Muscle of leg (tissue), 16 donors: ENCODE measurements at places on chromosomes 4 and X. TPM values are rescaled to one million over a fixed set of nuclear protein-coding genes. Genes with fewer than 3 reads are reported as not detected.

- peaks cover 11% of the 10 kb centered on the region for H3K27me3 ChIP-seq
- H3K27ac ChIP-seq: no peak overlapping the region
- no peak overlapping the region for H3K4me3 ChIP-seq
- no peaks in the 10 kb centered on the region for H3K36me3 ChIP-seq
Observed at GRCh38 chrX:133781174-133781573, 204.2 kb downstream of the GPC3 start.

GRCh38 chr4:14269824-14270223 is 642.3 kb upstream of the BOD1L1 start:
- no peak overlapping the region for H3K4me3 ChIP-seq
- no peaks in the 10 kb centered on the region for H3K36me3 ChIP-seq
- no peaks in the 10 kb centered on the region for H3K4me1 ChIP-seq
- no peaks in the 10 kb centered on the region for H3K27me3 ChIP-seq

The GATA1 gene
- 0.22 TPM for total RNA-seq

- no peak for DNase-seq
- no peak overlapping the region for H3K27ac ChIP-seq
- no peaks in the 10 kb centered on the region for H3K4me1 ChIP-seq
- H3K27me3 ChIP-seq: peaks cover 17% of the 10 kb centered on the region
Observed at GRCh38 chrX:9420275-9421265, 44.3 kb upstream of the TBL1X start.

- H3K27me3 ChIP-seq: no peaks in the 10 kb centered on the region
- H3K27ac ChIP-seq: no peak overlapping the region
- no peaks in the 10 kb centered on the region for H3K36me3 ChIP-seq
- peak; percentile 30 for DNase-seq
- H3K4me3 ChIP-seq: no peak overlapping the region
Observed at GRCh38 chr4:100988876-100989275, 358.4 kb downstream of the PPP3CA start.

The AMTN gene
- total RNA-seq: not detected

The MAP3K15 gene
- 0.13 TPM for total RNA-seq

- H3K36me3 ChIP-seq: no peaks in the 10 kb centered on the region
- peak; percentile 69 for DNase-seq
- peaks cover 58% of the 10 kb centered on the region for H3K4me1 ChIP-seq
Observed at GRCh38 chrX:40146262-40147125, 48.7 kb upstream of the BCOR start.
